ENCODE measurements at places on chromosomes 2 and 18. TPM values are rescaled to one million over a fixed set of nuclear protein-coding genes. Genes with fewer than 3 reads are reported as not detected.

DNA sequence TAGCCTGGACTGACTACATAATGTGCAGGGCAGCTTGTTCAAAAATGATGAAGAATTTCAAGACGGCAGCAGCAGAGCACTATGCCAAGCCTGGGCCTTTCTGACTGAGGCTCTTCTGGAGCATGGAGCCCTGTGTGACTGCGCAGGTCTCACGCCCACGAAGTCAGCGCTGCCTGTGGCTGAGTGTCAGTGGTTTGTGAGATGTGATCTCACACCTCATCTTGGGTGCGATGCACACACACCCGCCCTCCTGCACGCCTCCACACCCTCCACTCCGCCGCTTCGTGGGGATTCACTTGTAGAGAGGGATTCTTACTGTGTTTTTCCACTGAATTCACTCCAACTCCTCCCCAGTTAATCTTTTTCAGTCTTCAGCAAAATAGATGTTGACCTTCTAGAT lies 103.9 kb downstream of the VIT start:
- H3K27ac ChIP-seq, result no peak overlapping the region
- no peaks in the 10 kb centered on the region for H3K27me3 ChIP-seq
- no peaks in the 10 kb centered on the region for H3K36me3 ChIP-seq
- no peak overlapping the region for H3K4me3 ChIP-seq

GRCh38 chr2:59019566-59020159 lies 778.5 kb upstream of the FANCL start:
- no peak overlapping the region for H3K4me3 ChIP-seq
- no peaks in the 10 kb centered on the region for H3K27me3 ChIP-seq
- H3K36me3 ChIP-seq, result no peaks in the 10 kb centered on the region

- H3K27ac ChIP-seq, result no peak overlapping the region
- H3K27me3 ChIP-seq, result no peaks in the 10 kb centered on the region
- H3K4me3 ChIP-seq, result no peak overlapping the region
- no peak for DNase-seq
- H3K36me3 ChIP-seq, result no peaks in the 10 kb centered on the region
- H3K4me1 ChIP-seq, result no peaks in the 10 kb centered on the region
These were observed 20.2 kb upstream of the ACVR2A start for GRCh38 chr2:147824620-147825019.

- H3K4me3 ChIP-seq, result no peak overlapping the region
- H3K27me3 ChIP-seq, result no peaks in the 10 kb centered on the region
- DNase-seq, result no peak
- no peaks in the 10 kb centered on the region for H3K36me3 ChIP-seq
These were observed 17.6 kb upstream of the PPP4R1 start for GRCh38 chr18:9631814-9632496.

DNA sequence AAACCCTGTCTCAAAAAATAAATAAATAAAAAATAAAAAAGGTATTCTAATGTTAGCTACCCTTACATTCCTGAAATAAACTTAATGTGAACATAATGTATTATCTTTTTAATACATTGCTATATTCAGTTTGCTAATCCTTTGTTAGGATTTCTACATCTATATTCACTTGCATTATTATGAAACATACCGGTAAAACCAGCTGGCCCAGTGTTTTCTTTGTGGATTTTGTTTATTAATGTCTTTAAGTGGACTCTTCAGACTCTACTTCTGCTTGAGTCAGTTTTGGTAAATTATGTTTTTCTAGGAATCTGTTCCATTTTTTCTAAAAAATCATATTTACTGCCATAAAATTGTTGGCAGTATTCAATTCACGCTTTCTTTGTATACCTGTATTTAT lies 34.5 kb downstream of the PTPN2 start:
- H3K27ac ChIP-seq, result no peak overlapping the region
- H3K27me3 ChIP-seq, result no peaks in the 10 kb centered on the region
- peak; percentile 66 for DNase-seq
- H3K4me1 ChIP-seq, result no peaks in the 10 kb centered on the region
- no peak overlapping the region for H3K4me3 ChIP-seq
- H3K36me3 ChIP-seq, result no peaks in the 10 kb centered on the region

GRCh38 chr2:145753041-145753608 lies 1233.2 kb upstream of the ZEB2 start:
- no peak for DNase-seq
- H3K27ac ChIP-seq, result no peak overlapping the region
- H3K4me1 ChIP-seq, result peaks cover 5% of the 10 kb centered on the region
- no peaks in the 10 kb centered on the region for H3K27me3 ChIP-seq
- H3K36me3 ChIP-seq, result no peaks in the 10 kb centered on the region

- no peak overlapping the region for H3K4me3 ChIP-seq
- no peaks in the 10 kb centered on the region for H3K36me3 ChIP-seq
- no peaks in the 10 kb centered on the region for H3K4me1 ChIP-seq
- no peaks in the 10 kb centered on the region for H3K27me3 ChIP-seq
- no peak overlapping the region for H3K27ac ChIP-seq
These were observed 457.2 kb upstream of the MEX3C start for GRCh38 chr18:51654488-51655326.

- DNase-seq, result peak; percentile 27
- H3K4me1 ChIP-seq, result peaks cover 22% of the 10 kb centered on the region
- H3K4me3 ChIP-seq, result no peak overlapping the region
- H3K27me3 ChIP-seq, result no peaks in the 10 kb centered on the region
- H3K27ac ChIP-seq, result no peak overlapping the region
These were observed 105.1 kb downstream of the RDH14 start for GRCh38 chr2:18455236-18455862.

DNA sequence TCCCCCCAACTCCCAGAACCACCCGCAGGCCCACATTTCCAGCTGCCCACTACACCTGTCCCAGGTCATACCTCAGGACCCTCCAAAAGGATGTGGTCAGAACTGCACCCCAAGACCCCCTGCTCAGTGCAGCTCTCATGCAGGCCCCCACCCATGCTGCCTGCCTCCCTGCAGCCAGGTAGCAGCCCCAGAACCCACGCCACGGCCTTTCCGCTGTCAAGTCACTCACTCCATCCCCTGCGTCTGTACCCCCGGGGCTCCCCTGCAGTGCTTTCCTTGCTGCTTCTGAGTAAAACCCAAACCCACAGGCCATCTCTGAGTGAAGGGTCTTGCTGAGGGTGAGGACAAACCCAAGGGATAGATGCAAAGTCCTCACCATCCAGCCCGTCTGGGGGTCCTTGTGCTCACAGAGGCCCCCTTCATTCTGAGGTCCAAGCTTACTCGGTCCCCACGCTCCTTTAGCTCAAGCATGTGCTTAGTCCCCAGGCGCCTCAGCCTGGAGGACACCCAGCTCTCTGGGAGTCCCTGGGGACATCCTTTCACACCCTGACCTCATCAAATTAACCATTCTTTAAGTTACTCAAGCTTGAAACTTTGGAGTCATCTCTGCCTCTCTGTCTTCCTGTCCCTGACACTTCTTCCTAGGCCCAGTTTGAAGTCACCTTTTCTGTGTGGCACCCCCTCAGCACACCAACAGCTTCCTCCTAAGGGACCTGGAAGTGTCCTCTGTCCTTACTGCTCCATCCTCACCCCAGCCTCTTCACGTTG lies 130.1 kb downstream of the SMAD7 start:
- peaks cover 15% of the 10 kb centered on the region for H3K36me3 ChIP-seq
- H3K27ac ChIP-seq, result no peak overlapping the region
- H3K4me1 ChIP-seq, result peaks cover 4% of the 10 kb centered on the region
- no peak overlapping the region for H3K4me3 ChIP-seq
- H3K27me3 ChIP-seq, result no peaks in the 10 kb centered on the region

- H3K4me1 ChIP-seq, result no peaks in the 10 kb centered on the region
- H3K27me3 ChIP-seq, result no peaks in the 10 kb centered on the region
- no peak for DNase-seq
- no peak overlapping the region for H3K27ac ChIP-seq
These were observed 73.4 kb upstream of the TMEM18 start for GRCh38 chr2:750628-751027.

DNA sequence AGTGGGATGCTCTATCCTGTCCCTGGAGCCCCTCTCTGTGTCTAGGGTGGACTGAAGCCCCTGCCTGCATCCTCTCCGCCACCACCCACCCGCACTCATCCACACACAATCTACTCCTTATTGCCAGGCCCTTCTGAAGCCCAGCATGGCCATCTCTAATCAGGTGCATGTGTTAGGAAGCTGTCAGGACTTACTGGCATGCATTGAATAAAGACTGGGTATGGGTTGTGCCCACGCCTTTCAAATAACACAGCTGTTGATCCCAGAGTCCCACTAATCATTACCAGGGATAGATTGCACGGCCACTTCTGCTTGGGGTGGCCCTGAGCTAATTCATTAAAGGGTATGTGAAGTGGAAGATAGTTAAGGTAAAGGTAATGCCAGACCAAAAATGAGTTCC lies 88.4 kb downstream of the CABLES1 start:
- H3K4me1 ChIP-seq, result peaks cover 6% of the 10 kb centered on the region
- no peaks in the 10 kb centered on the region for H3K36me3 ChIP-seq
- no peak for DNase-seq
- H3K27ac ChIP-seq, result no peak overlapping the region
- no peaks in the 10 kb centered on the region for H3K27me3 ChIP-seq

GRCh38 chr18:30450927-30451326 lies 591.6 kb downstream of the DSC3 start:
- no peak overlapping the region for H3K4me3 ChIP-seq
- no peak overlapping the region for H3K27ac ChIP-seq
- H3K4me1 ChIP-seq, result no peaks in the 10 kb centered on the region
- DNase-seq, result no peak
- H3K27me3 ChIP-seq, result no peaks in the 10 kb centered on the region

DNA sequence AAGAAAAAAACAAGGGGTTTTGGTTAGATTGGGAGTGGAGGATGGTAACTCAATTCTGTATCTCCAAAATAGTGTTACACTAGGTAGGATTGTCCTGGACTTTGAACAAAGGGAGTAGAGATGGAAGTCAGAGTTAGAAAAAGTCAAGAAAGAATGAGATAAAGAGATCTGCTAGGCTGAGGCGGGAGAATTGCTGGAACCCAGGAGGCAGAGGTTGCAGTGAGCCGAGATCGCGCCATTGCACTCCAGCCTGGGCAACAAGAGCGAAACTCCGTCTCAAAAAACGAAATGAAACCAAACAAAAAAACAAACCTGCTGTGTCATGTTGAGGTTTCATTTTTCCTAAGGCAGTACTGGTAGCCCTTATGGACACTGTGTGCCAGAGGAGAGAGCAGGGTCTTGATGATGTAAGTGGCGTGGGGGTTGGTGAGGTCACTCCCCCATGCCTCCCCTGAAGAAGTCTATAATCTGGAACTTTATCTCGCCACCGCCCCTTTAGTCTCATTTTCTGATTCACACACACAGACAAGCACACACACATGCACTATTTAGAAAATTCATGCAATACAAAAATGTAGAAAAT lies 10.5 kb downstream of the DRC1 start:
- no peak overlapping the region for H3K4me3 ChIP-seq
- peaks cover 2% of the 10 kb centered on the region for H3K27me3 ChIP-seq
- H3K27ac ChIP-seq, result no peak overlapping the region
- no peaks in the 10 kb centered on the region for H3K36me3 ChIP-seq
- H3K4me1 ChIP-seq, result no peaks in the 10 kb centered on the region
- DNase-seq, result no peak

DNA sequence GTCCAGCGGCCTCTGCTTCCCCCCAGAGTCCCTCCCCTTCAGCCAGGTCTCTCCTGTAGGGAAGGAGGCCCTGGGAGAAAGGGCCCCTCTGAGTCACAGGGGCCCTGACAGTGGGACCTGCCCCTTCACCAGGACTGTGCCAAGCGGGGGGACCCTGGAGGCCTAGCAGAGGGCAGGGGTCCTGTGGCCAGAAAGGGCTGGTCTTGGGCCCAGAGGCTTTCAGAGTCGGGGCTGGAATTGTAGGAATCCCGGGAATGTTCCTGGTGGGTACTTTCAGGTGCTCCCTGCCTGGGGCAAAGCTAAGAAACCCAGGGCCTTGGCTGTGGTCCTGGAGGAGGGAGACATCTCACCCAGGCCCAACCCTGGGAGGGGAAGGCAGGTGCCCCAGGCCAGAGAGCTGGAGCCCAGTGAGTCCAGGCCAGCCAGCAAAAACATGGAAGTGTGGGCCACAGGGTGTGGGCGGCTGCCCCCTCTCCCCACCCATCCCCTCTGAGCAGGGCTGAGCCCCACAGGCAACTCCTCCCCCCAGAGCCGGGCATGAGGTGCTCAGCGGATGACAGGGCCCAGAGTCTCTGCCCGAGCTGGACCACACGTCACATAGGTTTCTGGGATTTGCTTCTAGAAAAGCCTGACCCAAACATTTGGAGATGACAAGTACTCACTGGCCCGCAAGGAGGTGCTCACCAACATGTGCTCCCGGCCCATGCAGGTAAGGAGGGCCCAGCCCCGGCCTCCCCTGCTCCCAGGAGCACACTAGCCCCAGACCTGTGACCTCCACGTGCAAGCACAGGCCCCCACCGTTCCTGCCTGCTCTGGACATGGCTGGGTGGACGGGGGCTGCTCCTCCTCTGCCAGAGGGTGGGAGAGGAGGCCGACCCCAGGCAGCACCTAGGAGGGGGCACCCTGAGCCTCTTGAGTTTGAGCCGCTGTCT lies 48.2 kb upstream of the ALPP start:
- H3K27me3 ChIP-seq, result no peaks in the 10 kb centered on the region
- H3K4me1 ChIP-seq, result no peaks in the 10 kb centered on the region
- no peak overlapping the region for H3K27ac ChIP-seq
- no peak for DNase-seq

- no peak for DNase-seq
- H3K4me1 ChIP-seq, result no peaks in the 10 kb centered on the region
- no peak overlapping the region for H3K4me3 ChIP-seq
- H3K27me3 ChIP-seq, result no peaks in the 10 kb centered on the region
- no peak overlapping the region for H3K27ac ChIP-seq
- no peaks in the 10 kb centered on the region for H3K36me3 ChIP-seq
These were observed 171.7 kb upstream of the ETAA1 start for GRCh38 chr2:67225287-67225973.

- H3K4me1 ChIP-seq, result peaks cover 62% of the 10 kb centered on the region
- no peak overlapping the region for H3K4me3 ChIP-seq
- H3K27me3 ChIP-seq, result no peaks in the 10 kb centered on the region
- peaks cover 9% of the 10 kb centered on the region for H3K36me3 ChIP-seq
- DNase-seq, result no peak
These were observed 75.4 kb downstream of the KLF7 start for GRCh38 chr2:207090389-207090788.

- no peaks in the 10 kb centered on the region for H3K27me3 ChIP-seq
- H3K4me3 ChIP-seq, result no peak overlapping the region
- no peak for DNase-seq
- no peak overlapping the region for H3K27ac ChIP-seq
These were observed 46.3 kb upstream of the SEMA4C start for GRCh38 chr2:96916156-96916630.

- no peaks in the 10 kb centered on the region for H3K27me3 ChIP-seq
- H3K27ac ChIP-seq, result no peak overlapping the region
- DNase-seq, result no peak
- no peaks in the 10 kb centered on the region for H3K4me1 ChIP-seq
- no peak overlapping the region for H3K4me3 ChIP-seq
These were observed 19.0 kb upstream of the ESPNL start for GRCh38 chr2:238081150-238081549.

The GALNT5 gene
- total RNA-seq, result 35.9 TPM

The HK2 gene
- total RNA-seq, result 13.6 TPM

The KLHL14 gene
- 0.31 TPM for total RNA-seq

The TDRD15 gene
- not detected for total RNA-seq

The NT5DC4 gene
- 0.83 TPM for total RNA-seq

The CHRNG gene
- not detected for total RNA-seq

The METTL21A gene
- total RNA-seq, result 10.3 TPM

The B4GALT6 gene
- 4.8 TPM for total RNA-seq
